ENCODE measurements at places on chromosomes 1 and 21.

GRCh38 chr1:28160782-28161266 lies 15.7 kb downstream of the PTAFR start:
- DNase-seq = peak; percentile 89

DNA sequence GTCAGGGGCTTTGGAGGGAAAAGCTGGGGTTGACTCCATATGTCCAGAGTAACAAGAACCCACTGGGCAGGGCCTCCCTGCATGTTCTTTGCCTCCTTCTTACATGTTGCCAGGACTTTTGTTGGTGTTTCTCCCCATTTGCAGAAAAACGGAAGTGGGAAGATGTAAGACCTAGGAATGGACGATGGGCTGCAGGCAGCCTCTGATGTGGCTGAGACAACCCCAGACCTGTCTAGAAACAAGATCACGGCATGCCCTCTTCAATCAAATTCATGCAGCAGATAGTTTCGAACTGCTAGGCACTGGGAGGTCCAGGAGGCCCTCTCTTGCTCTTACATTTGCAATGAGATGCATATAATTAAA lies 3.4 kb downstream of the FAM43B start:
- DNase-seq = no peak

DNA sequence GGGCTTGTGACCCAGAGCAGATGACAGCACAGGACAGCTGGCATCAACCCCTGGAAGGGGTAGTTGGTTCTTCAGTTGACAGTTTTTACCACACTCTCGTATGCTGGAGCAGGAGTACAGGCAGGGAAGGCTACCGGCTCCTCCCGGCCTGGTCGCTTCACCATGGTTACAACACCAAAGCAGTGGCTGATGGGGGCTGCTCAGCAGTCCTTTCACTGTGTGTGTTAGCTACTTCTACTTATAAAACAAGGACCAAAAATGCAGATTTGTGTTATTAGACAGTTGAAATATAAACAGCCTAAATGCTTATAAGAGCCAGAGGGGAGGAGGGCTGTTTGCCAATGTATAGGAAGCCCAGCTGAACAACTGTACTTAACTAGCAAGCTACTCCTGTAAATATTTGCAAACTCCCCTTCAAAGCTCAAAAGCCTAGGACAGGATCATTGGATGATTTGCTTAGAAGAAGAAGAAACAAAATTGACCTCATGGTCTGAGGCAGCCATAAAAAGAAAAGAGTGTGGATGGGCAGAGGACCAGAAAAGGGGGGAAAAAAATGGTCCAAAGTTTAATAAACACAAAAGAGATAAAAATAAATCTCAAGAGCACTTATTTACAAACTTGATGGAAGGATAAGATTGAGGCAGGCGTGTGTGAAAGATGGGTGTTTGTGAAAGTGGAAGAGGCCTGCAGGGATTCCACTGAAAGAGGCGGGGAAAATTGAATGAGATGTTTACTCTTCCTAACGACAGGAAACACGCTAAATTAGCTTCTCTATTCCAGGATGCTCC lies 57.1 kb downstream of the TGFB2 start:
- no peak for DNase-seq

DNA sequence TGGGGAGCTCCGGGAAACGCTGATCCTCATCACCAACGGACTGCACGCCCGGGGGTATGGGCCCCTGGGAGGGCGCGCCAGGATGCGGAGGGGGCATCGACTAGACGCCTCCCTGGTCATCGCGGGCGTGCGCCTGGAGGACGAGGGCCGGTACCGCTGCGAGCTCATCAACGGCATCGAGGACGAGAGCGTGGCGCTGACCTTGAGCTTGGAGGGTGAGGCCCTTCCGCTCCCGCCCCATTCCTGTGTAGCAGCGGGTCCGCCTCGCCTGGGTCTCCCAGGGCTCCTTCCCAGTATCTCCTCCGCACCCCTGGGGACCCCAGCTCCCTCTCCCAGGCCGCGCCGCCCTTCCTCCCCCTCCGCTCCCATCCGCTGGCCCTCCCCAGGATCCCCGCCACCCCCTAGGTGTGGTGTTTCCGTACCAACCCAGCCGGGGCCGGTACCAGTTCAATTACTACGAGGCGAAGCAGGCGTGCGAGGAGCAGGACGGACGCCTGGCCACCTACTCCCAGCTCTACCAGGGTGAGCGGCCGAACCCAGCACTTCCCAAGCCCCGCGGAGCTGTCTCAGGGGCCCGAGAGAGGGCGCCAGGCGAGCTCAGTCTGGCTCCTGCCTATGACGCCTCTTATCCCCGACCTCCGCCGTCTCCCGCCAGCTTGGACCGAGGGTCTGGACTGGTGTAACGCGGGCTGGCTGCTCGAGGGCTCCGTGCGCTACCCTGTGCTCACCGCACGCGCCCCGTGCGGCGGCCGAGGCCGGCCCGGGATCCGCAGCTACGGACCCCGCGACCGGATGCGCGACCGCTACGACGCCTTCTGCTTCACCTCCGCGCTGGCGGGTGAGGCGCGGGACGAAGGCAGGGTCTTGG lies 5.0 kb downstream of the HAPLN2 start:
- peak; percentile 34 for DNase-seq

Measured in endothelial cell of umbilical vein (primary cell).